RWPE2 (cell line): ENCODE measurements at places on chromosomes 16 and 17.
A peak's percentile ranks its signal among the peaks of the same experiment; 100 is the strongest.

DNA sequence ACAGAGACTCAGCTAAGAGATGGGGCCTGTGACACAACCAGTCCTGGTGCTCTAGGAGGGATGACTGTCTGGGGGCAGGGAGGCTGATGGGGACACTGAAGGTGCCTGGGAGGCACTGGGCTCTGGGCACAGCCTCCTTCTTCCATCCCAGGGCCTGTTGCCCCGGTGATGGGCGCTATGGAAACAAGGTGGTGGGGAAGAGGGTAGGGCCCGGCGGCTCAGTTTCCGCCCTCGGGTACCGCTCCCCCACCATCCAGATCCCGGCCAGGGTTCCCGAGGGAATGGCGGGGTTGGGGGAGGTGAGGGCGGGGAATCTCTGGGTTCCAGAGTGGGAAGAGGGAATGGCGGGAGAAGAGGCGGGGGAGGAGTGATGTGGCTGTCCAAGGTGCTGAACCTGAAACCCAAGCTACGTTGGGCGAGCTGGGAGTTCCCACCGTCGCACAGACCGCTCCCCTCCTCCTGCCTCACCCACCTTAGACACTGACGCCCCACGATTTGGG is 981 bp downstream of the KCNH4 start:
- no peak for DNase-seq

- no peak for DNase-seq
Measured at GRCh38 chr17:65173284-65173793, 36.2 kb downstream of the RGS9 start.

DNA sequence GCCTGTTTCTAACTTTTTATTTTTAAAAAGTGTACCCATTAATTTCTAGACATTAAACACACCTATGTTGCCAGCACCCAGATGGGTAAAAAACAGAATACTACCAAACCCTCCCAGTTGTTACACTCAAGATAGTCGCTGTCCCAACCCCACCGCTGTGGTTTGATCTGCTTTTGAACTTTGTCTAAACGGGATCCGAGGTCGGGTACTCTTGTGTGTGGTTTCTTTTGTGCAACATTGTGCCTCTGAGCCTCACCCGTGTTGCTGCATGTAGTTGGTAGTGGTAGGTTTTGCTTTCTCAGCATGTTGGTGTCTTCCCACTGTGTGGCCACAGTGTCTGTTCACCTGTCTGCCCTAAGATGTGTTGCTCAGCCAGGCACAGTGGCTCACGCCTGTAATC is 4.3 kb downstream of the KLHL36 start:
- no peak for DNase-seq

DNA sequence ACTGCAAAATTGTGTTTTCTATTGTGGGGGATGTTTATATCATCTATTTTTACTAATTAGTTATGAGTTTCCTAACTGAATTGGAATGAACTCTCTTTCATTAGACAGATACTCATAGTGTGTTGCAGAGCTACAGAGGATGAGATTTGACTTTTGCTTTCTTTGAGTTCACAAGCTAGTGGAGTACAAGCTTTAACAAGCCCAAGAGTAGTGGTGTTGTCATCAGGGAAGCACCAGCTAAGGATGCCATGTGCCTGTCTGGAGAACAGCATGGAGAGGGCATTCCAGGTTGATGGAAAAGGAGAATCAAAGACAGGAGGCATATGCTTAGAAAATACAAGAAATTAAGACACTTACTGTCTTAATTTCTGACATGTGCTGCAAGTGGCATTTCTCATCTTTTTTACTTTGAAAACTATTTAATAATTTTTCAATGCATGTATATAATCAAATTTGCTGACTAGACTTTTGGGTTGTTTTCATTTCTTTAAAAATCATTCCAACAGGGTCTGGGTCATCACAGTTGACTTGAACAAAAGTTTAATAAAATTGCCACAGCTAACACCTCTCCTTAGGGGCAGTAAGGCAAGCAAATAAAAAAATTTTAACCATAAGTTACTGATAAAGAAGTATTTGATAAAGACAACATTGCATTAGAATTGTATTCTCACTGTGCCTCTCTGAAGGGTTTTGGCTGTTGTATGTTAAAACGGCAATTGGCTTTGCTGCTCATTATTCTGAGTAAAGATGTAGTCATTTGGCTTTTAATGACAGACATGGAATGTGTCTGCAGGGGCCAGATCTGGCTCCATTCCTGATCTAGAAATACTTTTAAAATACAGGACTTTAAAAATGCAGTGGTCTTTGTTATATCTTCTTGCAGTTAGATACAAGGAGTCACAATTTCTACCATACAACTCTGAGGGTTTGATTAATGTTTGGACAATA is 323.7 kb upstream of the CDH11 start:
- no peak for DNase-seq

DNA sequence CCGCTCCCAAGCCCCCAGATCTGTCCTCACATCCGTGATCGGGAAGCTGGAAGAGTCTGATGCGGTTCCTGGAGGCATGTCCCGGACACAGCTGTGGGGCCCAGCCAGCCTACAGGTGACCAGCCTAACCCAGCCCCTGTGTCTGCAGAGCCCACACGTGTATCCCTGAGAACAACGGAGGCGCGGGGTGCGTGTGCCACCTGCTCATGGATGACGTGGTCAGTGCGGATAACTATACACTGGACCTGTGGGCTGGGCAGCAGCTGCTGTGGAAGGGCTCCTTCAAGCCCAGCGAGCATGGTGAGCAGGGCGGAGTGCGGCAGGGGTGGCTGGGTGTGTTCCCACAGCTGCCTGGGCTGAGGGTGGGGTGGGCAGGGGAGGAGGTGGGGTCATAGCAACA is 30.9 kb downstream of the IL4R start:
- no peak for DNase-seq

GRCh38 chr17:11391134-11391533 is 150.1 kb downstream of the SHISA6 start:
- DNase-seq = no peak

DNA sequence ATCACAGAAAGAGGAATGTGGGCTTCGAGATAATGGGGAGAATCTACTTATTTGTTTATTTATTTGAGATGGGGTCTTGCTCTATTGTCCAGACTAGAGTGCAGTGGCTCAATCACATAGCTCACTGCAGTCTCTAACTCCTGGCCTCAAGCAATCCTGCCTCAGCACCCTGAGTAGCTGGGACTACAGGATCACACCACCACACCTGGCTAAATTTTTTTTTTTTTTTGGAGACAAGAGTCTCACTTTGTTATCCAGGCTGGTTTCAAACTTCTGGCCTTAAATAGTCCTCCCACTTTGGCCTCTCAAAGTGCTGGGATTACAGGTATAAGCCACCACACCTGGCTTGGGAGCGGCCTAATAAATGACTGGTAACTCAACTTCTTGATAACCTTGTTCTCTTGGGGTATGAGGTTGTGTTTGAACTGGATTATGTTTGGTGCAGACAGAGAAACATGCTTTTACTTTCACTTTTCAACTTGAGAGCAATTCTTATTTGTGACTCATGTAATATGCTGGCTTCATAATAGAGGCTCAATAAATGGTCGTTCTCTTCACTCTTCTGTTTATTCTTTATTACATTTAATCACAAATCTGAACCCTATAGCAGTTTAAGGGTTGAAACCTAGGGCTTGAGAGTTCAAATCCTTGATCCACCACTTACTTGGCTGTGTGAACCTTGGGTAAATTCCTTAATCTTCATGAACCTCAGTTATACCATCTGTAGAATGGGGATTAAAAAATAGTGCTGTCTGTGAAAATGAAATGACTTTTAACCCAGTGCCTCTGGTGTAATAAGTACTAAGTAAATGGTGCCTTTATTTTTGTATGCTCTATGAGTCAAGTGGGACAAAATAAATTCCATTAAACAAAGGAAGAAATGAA is 129.1 kb upstream of the HS3ST2 start:
- no peak for DNase-seq

DNA sequence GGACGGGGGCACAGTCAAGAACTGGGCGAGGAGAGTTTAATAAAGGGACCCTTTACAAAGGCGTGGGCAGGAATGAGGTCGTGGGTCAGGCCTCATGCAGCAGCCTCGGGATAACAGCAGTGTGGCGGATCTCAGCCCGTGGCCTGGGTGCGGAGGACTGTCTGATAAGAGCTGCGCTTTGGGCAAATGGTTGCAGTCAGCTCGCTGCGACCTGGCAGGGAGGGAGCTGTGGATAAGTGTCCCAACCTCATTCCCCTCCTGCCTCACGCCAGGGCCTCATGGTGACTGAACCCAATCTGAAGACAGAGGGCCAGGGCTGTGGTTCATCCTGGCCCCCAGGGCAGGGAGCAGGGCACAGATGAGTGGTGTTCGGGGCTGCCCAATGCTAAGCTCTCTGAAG is 13.6 kb downstream of the SMTNL2 start:
- DNase-seq = no peak

GRCh38 chr16:20291208-20292206 is 35.8 kb downstream of the GP2 start:
- DNase-seq = no peak

DNA sequence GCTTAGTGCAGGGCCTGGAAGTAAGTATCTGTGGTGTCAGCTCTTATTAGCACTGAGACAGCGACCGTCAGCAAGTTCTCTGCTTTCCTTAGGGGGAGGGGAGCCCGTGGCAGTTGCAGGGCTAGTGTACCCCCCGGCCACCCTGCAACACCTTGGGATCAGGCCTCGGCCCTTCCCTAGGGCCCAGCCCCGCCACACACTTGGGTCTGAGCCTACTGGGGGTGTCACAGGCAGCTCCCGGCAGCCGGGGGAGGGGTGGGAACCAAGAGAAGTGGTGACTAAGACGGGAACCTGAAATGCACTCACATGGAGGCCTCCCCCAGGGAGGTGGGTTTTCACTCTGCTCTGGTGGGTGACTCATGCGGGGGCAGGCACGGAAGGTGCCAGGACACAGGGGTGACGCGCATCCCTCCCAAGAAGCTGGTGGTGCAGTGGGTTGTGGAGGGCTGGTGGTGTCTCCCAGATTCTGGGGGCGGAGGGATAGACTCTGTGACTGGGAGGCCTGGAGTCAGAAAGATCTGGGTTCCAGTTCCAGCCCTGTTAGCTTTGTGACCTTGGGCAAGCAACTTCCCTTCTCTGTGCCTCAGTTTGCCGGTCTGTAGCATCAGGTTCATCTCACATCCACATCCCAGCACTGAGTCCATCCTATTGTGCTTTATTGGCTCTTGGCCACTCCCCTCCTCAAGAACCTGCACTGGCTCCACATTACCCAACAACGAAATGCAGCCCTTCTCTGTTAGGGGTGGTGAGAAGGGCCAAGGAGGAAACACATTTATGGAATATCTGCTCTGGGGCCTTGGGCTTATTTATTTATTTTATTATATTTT is 44.5 kb downstream of the LAT start:
- peak; percentile 81 for DNase-seq

GRCh38 chr17:50693036-50693682 is 14.6 kb downstream of the ANKRD40 start:
- DNase-seq = no peak

- peak; percentile 71 for DNase-seq
Measured at GRCh38 chr17:82839617-82840292, at the start of gene ZNF750. Gene ZNF750, minus strand, starts transcription at chr17:82840022. Its CDS starts 7,568 bp downstream, at chr17:82832454.

DNA sequence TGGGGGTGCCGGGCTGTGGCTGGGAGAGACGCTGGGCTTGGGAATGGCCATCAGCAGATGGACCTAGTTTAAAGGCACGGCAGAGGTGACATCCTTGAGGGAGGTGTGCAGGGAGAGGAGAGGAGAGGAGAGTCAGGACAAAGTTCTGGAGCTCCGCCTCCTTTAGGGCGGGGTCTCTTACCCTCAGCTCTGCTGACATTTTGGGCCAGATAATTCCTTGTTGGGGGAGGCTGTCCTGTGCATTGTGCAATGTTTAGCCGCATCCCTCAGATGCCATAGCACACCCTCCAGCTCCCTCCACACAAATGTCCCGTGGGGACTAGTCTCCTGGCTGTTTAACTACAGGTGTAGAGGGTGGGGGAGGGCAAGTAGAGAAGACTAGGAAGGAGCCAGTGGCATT is 48.3 kb downstream of the ARHGAP23 start:
- no peak for DNase-seq

- DNase-seq = no peak
Measured at GRCh38 chr17:71444078-71444477, 676.7 kb upstream of the SOX9 start.

GRCh38 chr16:4591706-4592470 is 22.8 kb downstream of the UBALD1 start:
- no peak for DNase-seq

GRCh38 chr17:75697651-75698291 is 23.5 kb upstream of the ITGB4 start:
- no peak for DNase-seq

GRCh38 chr17:55190748-55191147 is 74.0 kb upstream of the HLF start:
- no peak for DNase-seq

DNA sequence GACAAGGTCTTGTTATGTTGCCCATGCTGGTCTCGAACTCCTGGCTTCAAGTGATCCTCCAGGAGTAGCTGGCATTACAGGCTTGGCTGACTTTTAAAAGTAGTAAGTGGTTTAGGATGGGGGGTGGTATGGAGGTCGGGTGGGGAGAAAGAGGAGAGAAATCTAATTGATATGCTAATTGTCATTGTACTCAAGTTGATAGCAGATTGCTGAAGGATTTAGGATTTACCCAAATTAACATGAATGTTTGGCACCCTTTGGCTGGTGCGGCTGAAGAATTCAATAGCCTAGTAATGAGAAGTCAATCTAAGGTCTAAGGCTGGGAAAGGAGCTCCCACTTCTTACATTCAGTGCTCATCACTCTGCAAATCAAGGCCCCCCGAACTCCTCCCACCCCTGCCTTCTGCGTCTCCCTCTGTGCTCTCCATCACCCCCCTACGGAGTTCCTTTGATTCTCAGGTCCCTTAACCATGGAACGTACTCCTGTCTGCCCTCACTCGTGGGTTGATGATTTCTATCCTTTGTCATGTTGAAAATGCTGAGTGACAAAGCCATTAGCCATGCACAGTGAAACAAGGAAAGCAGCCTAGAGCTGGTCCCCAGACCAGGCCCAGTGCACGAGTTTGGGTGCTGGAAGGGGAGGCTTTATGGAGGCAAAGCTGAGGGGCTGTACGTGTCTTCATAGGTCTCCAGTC is 17.3 kb downstream of the CDH13 start:
- no peak for DNase-seq

DNA sequence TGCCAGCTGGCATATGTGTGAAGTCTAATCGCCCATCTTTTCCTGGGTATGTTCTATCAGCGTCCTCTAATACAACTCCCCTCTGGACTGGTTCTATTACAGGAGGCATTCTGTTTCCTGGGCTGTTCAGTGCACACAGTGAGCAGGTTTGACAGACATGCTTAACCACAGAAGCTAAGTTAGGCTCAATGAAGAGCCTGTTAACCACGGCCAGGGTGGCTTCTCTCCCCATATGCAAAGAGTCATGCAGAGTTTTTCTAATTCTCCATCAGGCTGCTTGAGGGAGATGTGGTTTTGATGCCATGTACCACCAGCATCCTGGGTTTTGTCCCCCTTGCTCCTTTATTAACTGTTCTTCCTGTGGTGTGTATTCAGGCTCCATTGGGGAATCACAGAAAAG is 57.2 kb upstream of the ALOX12 start:
- no peak for DNase-seq

DNA sequence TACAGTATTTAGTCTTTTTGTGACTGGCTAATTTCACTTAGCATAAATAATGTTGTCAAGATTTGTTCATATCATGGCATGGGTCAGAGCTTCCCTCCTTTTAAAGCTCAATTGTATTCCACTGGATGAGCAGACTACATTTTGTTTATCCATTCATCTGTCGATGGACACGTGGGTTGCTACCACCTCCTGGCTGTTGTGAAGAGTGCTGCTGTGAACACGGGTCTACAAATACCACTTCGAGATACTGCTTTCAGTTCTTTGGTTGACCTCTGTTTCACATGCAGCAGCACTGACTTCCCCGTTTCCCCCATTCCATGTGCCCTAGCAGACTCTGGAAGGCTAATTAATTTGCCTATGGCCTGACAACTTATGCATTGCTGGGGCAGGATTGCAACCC is 285.4 kb downstream of the SHISA9 start:
- DNase-seq = no peak

GRCh38 chr16:54313789-54314188 is 27.2 kb upstream of the IRX3 start:
- DNase-seq = no peak
